ENCODE measurements at places on chromosomes 5 and 9. TPM values are rescaled to one million over a fixed set of nuclear protein-coding genes. Genes with fewer than 3 reads are reported as not detected.

- DNase-seq, result no peak
These were observed 38.0 kb upstream of the XPA start for GRCh38 chr9:97735070-97735600.

GRCh38 chr9:76717176-76717575 is 47.1 kb upstream of the PCA3 start:
- DNase-seq, result no peak

DNA sequence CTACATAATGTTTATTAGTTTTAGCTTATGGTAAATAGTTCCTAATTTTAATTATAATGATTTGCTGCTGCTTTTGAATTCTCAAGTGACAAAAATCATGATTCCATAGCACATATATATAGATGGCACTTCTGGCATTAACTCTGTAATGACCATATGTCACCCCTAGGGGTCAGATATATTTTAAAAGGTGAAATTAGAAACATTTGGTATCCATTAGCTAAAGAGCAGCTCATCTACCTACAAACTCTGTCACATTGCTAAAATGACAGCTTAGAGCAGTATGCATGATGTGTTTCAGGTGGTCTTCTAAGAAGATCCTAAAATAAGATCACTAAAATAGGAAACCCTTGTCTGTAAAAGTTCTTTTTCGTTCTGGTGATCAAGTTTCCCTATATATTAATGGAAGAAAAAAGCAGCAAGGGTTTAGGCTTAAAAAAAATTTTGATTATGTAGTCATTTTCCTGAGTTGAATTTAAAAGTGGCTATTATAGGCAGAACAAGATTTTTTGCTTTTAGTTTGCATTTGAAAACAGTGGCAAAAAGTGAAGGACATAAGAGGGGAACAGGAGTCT is 157.7 kb upstream of the POU5F2 start:
- no peak for DNase-seq

DNA sequence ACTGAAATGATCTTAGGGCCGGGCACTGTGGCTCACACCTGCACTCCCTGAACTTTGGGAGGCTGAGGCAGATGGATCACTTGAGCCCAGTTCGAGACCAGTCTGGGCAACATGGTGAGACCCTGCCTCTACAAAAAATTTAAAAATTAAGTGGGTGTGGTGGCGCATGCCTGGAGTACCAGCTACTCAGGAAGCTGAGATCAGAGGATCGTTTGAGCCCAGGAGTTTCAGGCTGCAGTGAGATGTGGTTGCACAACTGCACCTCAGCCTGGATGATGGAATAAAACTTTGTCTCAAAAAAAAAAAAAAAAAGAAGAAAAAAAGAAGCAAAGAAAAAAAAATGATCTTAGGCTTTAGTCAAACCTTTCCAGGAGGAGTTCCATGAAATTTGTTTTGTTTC is 41.8 kb downstream of the MEF2C start:
- DNase-seq, result no peak

- DNase-seq, result no peak
These were observed 10.9 kb downstream of the SHOC1 start for GRCh38 chr9:111783857-111784256.

SLC6A7 gene
- total RNA-seq, result not detected

MYOZ3 gene
- 0.49 TPM for total RNA-seq

- DNase-seq, result no peak
These were observed 35.8 kb downstream of the UBE2QL1 start for GRCh38 chr5:6484446-6484845.

PBX3 gene
- 14.3 TPM for total RNA-seq

Data from activated naive CD4-positive, alpha-beta T cell treated with anti-CD3 and anti-CD28 coated beads for 36 hours (primary cell).